ENCODE measurements at places on chromosomes 11 and 22.

DNA sequence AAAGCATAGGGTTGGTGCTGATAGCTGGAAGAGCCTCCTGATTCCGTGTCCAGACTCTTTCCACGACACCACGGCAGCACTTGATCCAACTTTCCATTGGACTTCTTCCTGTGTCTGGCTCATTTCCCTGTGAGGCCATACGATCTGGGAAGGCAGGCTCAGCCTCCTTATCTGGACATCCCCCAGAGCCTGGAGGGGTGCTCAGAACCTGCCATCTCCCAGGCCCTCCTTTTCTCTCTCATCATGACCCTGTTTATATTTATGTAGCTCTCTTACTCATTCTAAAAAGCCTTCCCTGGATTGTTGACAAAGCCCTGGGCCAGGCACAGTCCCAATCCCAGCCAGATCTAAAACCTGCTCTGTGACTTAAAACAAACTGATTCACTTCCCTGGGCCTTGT is 7.8 kb upstream of the BCL9L start:
- DNase-seq: no peak

- DNase-seq: peak; percentile 9
Measured at GRCh38 chr11:58301576-58301975, 33.5 kb upstream of the OR10W1 start.

DNA sequence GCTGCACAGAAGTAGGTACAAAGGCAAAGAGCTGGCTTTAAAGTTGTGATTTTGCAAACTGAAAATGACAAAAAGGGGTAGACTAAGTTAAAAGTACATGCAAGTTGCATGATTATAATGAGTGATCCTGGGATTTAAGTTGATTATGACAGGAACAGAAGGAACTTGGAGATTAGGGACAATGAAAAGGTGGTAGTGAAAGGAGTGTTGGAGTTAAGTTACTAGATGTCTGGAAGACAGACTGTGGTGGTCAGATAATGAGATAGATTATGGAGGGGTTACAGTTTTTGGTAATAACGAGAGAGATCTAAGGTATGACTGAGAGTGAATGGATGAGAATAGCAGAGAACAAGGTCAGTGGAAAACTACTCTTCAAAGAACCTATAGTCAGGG is 7.7 kb upstream of the TMEM9B start:
- no peak for DNase-seq

DNA sequence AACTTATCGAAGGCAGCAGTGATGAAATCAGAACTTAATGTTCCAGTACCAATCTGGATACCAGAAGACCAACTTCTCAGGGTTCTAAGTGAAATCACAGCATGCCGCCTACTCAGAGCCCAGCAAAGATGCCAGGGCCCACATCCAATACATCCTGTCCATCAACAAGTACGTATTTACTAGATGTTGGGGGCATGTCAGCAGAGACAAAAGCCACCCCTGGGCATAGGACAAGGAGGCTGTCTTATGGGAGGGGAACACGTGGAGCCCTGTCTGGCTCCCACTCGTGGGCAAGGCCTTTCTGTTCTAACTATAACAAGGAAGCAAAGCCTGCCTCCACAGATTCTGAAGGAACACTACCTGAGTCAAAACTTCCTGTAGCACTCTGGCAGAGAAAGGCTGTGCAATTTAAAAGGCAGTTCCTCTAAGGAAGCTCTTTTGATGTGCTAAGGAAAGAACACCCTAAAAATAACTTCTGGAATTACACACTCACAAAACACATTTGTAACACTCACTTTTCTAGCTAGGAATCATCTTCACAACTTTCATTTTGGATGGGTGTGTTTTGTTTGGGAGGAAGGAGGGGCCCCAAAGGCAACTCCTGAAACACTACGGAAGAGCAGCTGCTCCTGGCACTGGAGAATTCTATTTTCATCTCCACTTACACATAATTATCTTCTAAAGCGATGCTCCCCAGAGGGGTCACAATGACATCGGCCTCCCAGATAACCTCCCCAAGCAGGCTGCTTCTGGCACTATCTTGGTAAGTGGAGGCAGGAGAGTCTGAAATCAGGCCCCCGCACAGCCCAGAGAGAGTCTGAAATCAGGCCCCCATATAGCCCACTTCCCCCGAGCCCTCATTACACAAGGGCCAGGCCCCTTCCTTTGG is 14.2 kb downstream of the SMCO4 start:
- no peak for DNase-seq

DNA sequence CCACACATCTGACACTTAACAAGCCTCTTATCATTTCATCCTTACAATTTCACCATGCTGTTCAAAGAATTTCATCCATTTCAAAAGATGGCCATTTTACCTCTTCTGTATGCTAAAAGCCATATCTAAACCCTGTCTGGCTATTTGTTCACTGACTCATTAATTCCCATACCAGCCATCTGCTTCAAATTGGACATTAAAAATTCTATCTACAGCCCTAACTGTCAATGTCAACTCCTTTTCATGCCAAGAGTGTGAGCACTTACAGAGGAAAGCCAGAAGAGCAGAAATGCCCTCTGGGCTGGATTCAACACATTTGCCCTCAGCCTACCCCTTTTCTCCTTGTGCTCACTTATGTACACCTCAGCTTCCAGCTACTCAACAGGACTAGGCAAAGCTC is 59.2 kb downstream of the SYTL2 start:
- no peak for DNase-seq

Measured in astrocyte of the hippocampus (primary cell).